ENCODE measurements at places on chromosomes 2 and 18.
A peak's percentile ranks its signal among the peaks of the same experiment; 100 is the strongest.

DNA sequence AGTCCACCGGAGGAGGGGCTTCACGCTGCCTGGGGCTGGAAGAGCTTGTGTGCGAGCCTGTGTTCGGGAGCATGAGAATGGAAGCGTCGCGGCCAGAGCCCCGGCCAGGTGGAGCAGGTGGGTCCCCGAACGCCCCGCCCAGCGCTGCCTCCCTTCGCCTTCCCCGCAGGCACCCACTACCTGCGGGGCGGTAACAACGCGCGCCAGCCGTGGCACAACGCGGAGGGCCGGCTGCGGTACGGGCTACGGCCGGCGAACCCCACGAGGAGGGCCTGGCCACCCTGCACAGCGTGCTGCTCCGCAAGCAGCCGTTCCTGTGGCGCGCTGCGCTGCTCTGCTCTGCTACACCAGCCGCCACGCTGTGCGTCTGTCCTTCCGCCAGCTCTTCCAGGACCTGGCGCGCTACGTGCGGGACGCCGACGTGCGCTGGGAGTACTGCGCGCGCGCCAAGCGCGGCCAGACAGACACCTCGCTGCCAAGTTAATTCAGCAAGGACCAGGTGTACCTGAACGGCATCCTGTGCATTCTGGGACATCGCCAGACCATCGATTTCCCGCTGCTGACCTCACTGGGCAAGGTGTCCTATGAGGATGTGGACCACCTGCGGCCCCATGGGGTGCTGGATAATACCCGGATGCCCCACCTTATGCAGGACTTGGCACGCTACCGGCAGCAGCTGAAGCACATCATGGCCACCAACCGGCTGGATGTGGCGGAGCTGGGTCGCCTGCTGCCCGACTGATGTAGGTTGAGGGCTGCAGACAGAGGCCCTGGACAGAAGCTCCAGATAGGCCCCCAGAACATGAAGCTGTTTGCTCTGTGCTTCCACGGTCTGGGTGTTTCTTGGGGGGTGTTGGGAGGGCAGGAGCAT is 200.6 kb downstream of the NAPG start:
- no peak for DNase-seq

GRCh38 chr2:25151718-25152117 is 16.7 kb downstream of the POMC start:
- no peak for DNase-seq

- DNase-seq, result no peak
Observed at GRCh38 chr18:67072791-67073190, 443.7 kb downstream of the DSEL start.

DNA sequence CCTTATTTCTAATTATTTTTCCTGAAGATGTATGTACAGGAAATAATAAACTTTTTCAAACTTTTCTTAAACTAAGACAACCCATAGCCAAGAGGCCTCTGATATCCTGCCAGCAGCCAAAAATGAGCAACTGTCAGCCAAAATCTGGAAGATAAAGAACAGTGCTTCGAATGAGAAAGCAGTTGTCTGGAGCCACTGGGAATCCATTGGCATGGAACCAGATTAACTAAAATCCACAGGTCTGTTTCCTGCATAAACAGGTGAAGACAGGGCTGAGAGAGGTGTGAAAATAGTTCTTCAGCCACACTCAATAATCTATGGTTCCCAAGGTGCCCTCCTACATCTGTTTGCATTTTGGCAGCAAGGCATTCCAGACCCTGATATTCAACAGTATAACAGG is 1076.7 kb upstream of the PIK3C3 start:
- DNase-seq, result no peak

GRCh38 chr18:45260125-45260524 is 355.2 kb upstream of the SLC14A2 start:
- no peak for DNase-seq

DNA sequence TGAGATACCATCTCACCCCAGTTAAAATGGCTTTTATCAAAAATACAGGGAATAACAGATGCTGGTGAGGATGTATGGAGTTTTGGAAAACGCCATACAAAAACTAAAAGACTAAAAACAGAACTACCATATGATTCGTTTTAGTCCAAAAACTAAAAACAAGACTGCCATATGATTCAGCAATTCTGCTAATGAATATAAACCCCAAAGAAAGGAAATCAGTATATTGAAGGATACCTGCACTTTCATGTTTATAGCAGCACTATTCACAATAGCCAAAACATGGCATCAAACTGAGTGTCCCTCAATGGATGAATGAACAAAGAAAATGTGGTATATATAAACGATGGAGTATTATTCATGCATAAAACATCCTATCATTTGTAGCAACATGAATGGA is 224.4 kb upstream of the MC4R start:
- DNase-seq, result no peak

DNA sequence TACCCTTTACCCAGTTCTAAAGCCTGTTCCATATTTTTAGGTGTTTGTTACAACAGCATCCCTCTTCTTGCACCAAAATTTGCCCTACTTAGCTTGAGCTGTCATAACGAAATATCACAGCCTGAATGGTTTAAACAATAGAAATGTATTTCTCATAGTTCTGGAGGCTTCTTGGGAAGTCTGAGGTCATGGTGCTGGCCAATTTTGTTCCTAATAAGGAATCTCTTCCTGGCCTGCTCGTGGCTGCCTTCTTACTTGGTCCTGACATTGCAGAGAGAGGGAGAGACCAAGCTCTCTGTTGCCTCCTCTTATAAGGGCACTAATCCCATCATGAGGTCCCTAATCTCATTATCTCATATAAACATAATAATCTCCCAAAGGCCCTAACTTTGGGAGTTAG is 267.8 kb downstream of the PID1 start:
- no peak for DNase-seq

DNA sequence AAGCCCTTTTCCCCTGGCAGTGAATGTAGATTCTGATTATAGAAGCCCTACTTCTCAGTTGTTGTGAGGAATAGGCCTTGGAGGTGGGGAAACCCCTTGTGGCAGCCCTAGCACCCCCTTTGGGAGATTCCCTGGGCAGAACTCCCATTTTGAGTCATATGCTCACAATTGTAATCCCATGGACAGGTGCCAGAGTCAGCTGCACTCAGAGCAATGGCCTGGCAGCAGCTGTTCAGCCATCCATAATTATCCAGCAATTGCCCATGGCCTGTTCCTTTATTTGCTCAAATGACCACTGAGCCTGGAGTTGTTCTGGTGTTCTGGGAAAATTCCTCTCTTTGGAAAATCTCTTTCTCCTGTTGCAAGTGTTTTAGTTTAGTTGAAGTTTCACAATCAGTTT is 71.7 kb downstream of the PTRHD1 start:
- peak; percentile 88 for DNase-seq

- DNase-seq, result no peak
Observed at GRCh38 chr18:73597832-73598615, 549.6 kb downstream of the FBXO15 start.

DNA sequence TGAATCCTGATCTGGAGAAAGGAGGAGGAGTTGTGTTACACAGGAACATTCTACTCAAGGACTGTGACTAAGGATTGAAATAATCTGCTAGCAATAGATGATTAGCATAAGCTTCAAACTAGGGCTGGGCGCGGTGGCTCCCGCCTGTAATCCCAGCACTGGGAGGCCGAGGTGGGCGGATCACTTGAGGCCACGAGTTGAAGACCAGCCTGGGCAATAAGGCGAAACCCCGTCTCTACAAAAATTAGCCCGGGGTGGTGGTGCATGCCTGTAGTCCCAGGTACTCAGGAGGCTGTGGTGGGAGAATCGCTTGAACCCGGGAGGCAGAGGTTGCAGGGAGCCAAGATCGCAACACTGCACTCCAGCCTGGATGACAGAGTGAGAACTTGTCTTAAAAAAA is 1.5 kb downstream of the TRMT61B start:
- DNase-seq, result no peak

DNA sequence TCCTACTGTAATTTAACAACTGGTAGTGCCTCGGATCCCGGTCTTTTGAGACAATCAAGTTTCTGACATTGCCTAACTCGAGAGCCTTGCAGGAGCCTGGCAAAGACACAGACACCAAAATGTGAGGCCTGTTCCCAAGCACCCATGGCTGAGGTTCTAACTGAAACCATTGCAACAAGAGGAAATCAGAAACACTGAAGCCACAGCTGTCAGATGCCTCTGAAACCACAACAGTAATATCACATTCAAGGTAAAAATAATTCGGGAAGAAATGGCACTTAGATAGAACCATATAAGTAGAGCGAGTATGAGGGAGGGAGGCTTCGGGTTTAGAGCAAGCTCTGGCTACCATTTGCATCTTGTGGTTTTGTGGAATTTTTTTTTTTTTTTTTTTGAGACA is 285.9 kb downstream of the FBXO15 start:
- DNase-seq, result no peak

- DNase-seq, result no peak
Observed at GRCh38 chr2:27081984-27082772, 3.8 kb downstream of the EMILIN1 start.

DNA sequence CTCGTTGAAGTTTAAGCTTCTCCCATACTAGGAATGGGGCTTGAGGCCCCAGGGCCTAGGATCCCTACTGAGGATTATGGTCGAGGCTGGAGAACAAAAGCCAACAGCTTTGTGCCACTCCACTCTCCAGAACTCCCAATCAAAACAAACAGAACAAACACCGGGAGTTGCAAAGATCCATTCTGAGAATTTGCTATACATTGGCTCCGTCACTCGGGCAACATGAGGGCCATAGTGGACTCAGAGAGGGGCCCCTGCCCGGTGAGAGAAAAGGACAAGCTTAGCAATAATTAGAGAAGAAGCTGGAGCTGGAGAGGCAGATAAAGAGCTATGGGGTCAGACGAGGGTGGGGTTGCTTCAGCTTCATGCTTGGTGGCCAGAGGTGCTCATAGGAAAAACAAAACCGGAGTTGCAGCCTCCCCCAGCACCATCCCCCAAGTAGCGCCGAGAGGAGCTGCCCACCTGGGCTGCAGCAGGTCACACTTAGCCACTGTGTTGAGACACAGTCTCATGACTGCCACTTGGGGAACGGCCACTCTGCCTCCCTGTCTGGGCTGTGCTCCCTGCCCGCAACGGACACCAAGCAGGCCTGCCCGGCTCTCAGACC is 142.3 kb upstream of the HAAO start:
- peak; percentile 23 for DNase-seq

GRCh38 chr2:160430001-160430344 is 63.6 kb downstream of the RBMS1 start:
- DNase-seq, result no peak

DNA sequence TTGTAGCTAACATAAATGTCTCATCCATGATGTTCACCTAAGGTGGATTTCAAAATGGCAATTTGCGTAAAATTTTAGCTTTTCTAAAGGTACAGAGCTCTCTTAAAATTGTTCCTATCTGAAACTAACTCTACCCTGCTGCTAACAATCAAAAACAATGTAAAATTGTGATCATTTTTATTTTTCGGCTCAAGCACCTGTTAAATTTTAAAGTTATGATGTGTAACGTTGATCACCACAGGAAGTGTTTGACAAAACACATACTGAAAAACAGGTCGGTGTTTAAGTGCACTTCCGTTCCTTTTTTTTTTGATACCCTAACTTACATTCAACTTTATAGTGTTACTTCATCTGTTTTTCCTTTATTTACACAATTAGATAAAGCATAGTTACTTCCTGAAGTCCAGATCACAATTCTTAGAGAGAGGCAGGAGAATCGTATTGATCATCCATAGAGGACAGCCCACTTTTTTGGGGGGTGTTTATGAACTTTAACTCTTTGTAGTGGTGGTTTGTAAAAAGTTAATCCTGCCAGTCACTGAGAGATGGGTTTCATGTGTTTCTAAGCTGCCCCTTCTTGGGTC is 6.0 kb upstream of the NCK2 start:
- no peak for DNase-seq

GRCh38 chr2:170222298-170222697 is 44.4 kb downstream of the MYO3B start:
- no peak for DNase-seq

- no peak for DNase-seq
Observed at GRCh38 chr2:72012886-72013574, 134.6 kb downstream of the CYP26B1 start.

DNA sequence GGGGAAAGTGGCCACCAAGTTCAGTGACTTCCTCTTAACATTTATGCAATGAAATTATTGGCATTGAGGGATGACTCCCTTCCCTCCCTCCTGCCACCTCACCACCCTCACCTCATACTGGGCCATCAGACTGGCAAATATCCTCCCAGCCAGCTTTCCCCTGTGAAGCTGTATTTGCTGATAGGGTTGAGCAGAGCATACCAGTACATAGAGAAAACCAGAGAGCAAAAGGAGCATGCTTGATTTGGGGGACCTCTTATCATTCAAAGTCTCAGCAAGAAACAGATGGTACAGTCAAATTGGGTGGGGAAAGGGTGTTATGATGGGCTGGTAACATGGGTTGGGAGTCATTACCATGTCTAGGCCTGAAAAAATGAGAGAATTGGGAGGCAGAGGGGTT is 19.1 kb upstream of the B3GNT2 start:
- peak; percentile 11 for DNase-seq

DNA sequence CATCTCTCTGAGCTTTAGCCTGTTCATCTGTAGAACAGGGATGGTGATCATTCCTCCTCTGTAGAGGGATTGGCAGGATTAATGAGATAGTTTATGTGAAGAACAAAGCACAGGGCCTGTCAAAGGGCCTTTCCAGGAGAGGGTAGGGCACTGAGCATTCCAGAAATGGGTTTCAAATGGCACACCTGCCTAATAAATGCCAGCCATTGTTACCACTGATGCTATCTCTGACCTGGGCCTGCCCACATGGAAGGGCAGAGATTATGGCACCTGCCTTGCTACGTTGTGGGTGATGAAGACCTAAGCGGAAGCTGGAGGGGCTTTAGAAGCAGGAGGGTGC is 31.0 kb upstream of the GMPPA start:
- DNase-seq, result no peak

Data from NCI-H1417 (cell line).